ENCODE measurements at places on chromosomes 7 and 10.
A peak's percentile ranks its signal among the peaks of the same experiment; 100 is the strongest.

DNA sequence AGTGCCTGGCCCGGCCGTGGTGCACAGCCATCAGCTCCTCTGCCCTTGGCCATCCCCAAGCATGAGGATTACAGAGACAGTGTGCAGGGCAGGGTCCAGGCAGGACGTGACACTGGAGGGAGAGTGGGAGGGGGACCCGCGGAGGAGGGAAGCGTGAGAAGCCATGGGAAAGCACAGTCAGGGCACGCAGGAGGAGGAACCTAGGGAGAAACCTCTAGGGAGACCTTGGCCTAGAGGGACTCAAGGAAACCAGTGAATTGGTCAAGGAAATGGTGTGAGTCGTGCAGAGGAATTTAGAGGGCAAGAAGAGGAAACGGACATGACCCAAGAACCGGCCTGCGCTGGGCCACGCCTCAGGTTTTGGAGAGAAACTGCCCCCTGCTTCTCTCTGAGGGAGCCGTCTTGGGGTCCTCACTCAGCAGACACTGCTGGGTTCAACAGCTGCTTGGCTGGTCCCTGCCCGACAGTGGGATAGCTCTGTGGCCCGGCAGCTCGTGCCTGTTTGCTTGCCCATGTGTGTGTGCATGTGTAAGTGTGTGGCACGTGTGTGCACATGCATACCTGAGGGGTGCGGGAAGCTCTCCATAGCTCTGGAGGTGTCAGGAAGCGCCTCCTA, 3.2 kb downstream of the OPN4 start:
- DNase-seq, result no peak

GRCh38 chr7:92729172-92729571, 107.2 kb downstream of the CDK6 start:
- no peak for DNase-seq

GRCh38 chr10:107542607-107543006, 378.1 kb upstream of the SORCS1 start:
- DNase-seq, result no peak

GRCh38 chr10:114499116-114499515, 94.8 kb upstream of the AFAP1L2 start:
- DNase-seq, result no peak

DNA sequence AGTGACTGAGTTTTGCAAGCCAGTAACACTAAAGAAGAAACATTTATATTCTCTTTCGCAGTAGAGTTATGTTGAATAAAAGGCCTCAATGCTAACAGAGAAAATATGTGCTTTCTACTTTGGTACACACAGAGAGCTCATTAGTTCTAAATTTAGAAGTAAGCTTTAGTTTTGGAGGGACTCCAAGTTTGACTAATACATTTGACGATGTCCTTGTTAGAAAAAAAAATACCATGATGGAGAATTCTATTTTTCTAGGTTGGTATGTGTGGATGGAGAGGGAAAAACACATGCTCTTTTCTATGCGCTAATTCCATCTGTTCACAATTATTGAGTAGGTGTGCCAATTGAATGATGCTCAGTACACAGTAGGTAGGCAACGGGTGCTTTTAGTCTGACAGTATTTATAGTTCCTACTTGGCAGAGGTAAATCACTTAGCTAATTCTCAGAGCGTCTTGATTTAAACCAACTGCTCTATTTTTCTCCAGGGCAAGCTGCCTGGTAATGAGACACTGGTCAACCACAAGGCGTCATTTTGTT, 327.2 kb upstream of the AKR1E2 start:
- DNase-seq, result no peak

GRCh38 chr10:104139221-104139620, 17.2 kb downstream of the SFR1 start:
- DNase-seq, result no peak

DNA sequence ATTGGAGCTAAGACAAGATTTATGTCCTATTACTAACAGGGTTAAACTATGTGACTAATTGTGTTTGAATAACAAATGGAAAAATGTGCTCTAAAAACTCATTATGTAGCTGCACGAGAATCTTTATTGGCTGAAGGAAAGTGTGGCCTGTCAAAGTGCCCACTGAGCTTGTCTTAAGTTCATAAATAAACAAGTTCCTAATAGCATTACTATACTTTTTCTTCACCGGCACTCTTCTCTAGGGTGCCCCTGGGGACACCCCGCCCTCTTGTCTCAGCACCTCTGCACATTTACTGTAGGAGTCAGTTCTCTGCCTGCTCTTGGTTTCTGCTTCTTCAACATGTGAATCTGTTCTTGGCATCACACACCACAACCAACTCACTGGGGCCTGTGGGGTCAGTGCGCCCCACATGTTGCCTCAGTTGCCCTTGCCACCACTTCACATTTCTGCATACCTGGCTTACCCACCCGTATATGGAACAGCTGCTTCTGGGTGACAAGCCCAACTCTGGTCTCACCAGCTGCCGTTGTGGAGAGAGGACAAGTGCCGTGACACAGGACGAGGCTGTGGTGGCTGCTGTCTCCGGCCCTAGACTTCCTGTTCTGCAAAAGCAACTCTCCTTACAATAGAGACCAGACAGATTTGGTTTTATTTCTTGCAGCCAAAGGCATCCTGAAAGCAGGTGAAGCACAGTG, 96.3 kb upstream of the DDC start:
- DNase-seq, result peak; percentile 72

DNA sequence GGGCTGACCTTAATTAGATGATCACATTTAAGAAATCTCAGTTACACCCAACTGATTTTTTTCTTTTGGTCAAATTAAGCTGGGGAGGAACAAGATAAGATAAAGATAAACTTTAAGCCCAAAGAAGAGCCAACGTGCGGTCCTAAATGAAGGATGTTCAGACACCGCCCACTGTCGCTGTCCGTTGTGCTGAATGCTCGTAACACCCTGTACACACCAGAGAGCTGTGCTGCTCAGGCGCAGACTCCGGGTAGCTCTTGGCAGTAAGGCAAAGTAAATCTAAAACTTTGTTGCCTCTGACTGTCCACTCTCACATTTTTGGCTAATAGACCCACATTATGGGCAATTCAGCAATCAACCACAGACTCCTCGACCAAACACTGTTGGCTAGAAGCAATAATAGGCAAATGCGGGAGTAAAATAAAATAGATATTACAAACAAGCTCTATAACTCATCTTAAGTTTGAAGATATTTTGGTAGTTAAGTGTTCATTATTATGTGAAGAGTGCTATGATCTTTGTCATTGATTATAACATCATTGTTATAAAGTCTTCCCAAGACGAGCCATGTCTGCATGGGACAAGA, 57.1 kb downstream of the PLPP4 start:
- DNase-seq, result peak; percentile 1

DNA sequence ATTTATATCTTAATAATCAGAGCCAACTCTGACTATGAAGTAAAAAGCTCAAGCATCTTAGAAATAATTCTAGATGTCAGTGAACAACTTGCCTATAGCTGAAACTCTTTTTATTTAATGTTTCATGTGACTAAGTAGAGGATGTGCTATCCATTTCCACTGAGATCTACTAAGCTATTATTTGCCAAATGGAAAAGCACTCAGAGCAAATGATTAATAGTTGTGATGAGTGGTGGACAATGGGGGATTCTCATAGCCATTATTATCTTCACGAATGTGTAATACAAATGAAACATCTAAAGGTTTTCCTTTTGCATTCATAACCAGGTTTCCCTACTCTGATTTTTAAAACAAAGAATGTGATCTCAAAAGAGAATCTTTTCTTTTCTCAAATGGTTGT, 126.6 kb upstream of the GNAI1 start:
- DNase-seq, result no peak

DNA sequence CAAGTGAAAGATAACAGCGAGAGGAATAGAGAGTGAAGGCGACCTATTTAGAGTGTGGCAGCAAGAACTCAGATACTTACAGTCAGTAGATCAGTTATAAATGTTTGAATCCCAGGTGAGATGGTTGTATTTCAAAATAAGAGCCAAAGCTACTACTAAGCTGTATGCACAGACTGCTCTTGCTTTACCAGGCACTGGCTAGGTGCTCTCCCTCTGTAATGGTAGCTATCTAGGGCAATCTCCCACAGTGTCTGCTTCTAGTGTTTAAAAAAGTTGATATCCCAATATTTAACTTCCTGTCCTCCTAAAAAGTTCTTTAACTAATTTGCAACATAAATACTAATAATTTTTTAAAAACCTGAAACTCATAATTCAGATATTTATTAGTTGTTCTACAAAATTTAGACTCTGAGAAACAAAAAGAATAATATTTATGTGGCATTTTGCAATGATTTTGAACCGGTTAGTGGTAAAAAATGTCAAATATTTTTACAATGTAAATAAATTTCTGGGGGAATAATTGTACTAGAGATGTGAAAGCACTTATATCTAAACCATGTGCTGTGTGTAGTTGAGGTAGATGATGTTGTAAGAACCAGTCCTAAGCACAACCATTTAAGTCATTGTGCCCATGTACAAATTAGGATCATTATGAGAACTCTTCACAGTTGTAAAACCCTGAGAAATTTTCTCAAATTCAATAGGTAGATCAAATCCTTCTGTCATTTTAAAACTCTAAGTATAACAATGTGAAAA, 349.3 kb upstream of the SEMA3D start:
- DNase-seq, result no peak

DNA sequence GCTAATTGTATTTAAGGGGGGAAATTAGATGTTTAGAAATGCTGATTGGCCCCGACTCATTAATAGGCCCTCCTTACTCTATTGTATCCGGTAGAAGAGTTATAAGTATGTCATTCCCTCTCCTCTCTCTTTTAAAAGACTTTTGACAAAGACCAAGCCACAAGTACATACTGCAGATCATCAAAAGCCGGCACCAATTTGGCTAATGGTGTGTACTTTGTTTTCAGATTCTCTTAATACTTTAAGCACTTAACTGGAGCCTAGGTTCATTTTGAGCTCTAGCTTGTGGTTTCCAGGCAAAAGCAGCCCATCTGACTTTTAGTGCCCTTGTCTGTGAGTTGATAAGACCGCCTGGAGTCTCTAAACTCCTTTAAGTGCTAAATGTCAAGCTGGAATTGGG, 210.0 kb upstream of the LYZL1 start:
- DNase-seq, result no peak

DNA sequence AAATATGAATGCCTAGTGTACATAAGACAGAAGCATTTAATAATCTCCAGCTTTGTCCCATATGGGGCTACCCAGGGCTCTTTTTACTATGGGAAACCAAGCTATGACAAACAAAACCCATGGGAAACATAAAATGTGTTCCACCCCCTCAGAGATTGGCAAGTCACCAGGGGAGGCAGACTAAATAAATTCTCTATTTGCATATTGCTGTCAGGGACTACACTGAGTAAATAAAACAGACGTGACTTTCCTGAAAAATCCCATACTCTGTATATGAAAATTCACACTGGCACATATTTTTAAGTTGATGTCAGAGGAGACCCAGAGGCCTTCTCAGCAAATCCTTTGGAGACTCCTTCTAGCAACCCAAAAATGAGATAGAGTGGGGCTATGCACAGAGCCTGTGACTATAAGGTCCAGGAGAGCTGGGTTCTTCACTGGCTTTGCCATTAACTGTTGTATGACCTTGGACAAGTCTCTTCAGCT, 44.0 kb upstream of the HPSE2 start:
- no peak for DNase-seq

- DNase-seq, result no peak
Measured at GRCh38 chr10:11282156-11282555, 264.5 kb downstream of the CELF2 start.

- no peak for DNase-seq
Measured at GRCh38 chr7:38938001-38938485, 29.1 kb upstream of the VPS41 start.

DNA sequence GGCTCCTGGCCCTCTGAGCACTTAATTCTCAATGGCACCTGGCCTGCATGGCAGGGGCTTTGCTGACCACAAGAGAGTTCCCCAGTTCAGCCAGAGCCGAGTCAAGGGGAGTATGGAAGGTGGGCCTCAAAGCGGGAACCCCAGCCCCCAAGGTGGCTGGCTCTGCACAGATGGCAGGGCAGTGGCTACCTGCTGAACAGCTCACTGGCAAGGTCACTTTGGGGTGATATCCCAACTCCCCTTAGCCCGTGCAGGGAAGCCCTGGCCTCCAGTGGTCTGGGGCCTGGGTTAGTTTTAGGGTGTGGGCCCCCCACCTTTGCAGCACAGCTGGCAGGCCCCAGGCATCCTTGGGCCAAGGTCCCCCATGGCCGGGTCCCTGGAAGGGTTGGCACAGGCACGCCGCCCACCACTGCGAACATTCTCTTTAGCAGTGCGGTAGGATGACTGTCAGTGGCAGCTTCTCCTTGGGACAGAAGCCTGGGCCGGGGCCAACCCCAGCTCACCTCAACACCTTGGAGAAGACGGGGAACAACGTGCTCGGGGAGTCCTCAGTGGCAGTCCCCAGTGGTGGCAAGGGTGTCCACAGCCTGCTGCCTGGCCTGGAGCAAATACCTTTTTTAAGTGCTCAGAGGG, 36.8 kb downstream of the PPIF start:
- no peak for DNase-seq

GRCh38 chr7:100642534-100642907, 1.2 kb upstream of the TFR2 start:
- no peak for DNase-seq

GRCh38 chr10:84550756-84551436, 222.5 kb downstream of the CCSER2 start:
- DNase-seq, result no peak

DNA sequence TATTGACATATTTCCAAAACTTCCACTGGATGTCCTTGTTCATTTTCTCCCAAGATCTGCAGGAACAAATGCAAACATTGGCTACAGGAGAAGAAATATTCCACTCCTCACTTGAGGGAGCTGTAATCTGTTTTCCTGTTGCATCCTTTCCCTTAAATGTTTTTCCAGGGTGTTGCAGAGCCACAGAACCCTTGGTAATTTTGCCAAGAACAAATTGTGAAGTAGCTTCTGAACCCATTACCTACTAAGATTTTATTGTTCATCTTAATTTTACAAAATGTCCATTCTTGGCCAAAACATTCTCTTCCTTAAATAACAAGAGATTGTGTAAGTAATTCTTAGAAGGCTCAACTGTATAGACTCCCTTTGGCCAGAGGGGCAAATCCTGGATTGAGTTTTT, 177.0 kb downstream of the GNAT3 start:
- DNase-seq, result no peak

DNA sequence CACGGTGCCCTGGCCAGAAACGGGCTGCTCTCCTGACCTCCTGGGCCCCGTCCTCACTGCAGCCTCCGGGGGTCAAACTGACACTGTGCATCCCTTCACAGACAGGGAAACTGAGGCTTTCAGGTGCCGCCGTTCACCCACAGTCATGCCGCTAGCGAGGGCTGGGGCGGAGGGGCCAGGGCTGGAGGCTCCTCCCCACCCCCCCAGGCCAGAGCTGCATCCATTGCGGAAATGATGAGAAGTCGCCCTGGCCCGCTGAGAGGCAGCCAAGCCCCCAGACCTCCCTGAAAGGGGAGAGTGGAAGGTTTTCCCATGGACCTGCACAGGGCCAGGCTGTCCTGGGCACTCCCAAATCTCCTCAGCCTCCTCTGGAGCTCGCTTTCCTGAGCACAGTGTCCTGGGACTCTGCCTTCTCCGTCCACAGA, 16.5 kb upstream of the INPP5A start:
- DNase-seq, result no peak

- DNase-seq, result no peak
Measured at GRCh38 chr10:67664942-67665341, 31.1 kb downstream of the CTNNA3 start.
